ENCODE measurements at places on chromosomes 6 and 20. TPM values are rescaled to one million over a fixed set of nuclear protein-coding genes. Genes with fewer than 3 reads are reported as not detected.
A peak's percentile ranks its signal among the peaks of the same experiment; 100 is the strongest.

Gene RAET1E
- not detected for total RNA-seq

Gene CLDN20
- total RNA-seq = not detected

Gene PTCRA
- not detected for total RNA-seq

Gene RIPOR3
- total RNA-seq = 6.3 TPM

Gene SRMS
- total RNA-seq = 1.2 TPM

Gene MYMX
- not detected for total RNA-seq

Gene ATXN1
- total RNA-seq = 42.7 TPM

Gene LY6G6C
- total RNA-seq = 1.2 TPM

Gene PAK5
- total RNA-seq = not detected

- H3K36me3 ChIP-seq = no peaks in the 10 kb centered on the region
- no peak overlapping the region for H3K27ac ChIP-seq
- H3K27me3 ChIP-seq = no peaks in the 10 kb centered on the region
- H3K4me3 ChIP-seq = no peak overlapping the region
- no peaks in the 10 kb centered on the region for H3K4me1 ChIP-seq
- DNase-seq = no peak
Observed at GRCh38 chr6:106759112-106759511, 129.7 kb downstream of the QRSL1 start.

DNA sequence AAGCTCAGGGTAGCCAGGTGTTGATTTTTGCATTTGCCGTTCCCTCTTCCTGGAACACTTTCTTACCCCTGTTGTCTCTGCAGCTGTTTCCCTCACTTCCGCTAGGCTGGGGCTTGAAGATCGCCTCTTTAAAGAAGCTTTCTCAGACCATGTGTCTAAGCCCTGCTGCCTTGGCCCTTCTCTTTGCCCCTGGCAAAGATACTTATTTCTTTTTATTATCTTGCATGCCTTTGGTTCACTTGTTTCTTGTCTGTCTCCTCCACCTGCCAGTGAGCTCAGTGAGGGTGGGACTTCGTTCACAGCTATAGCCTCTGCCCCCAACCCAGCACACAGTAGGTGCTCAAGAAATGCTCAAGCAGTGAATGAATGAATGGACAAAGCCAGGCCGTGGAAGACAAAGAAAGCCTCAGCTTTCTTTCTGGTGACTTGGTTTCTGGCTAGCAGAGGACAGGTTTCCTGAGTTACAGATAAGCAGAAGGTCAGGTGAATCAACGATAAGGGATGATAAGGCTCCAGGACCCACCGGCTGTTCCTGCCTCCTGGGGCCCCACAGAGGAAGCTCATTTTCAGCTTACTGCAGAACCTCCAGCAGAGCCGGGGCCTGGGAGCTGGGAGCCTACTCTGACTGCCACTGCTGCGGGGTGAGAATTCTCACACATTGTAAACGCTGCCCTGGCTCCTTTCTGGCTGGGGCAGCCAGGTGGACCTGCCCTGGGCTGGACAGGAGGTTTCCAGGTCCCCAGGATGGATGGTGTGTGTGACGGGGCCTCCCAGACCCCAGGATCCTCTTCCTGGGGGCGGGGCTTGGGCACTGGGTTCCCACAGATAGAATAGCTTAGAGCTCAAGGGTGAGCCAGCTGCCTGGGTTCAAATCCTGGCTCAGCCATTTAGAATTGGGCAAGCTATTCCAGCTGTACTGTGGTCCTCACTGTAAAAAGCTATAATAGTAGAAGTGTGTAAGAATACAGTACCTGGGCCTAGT lies 29.8 kb downstream of the SNAI1 start:
- H3K4me1 ChIP-seq = no peaks in the 10 kb centered on the region
- H3K4me3 ChIP-seq = no peak overlapping the region
- H3K27me3 ChIP-seq = no peaks in the 10 kb centered on the region
- no peaks in the 10 kb centered on the region for H3K36me3 ChIP-seq
- DNase-seq = no peak
- no peak overlapping the region for H3K27ac ChIP-seq

DNA sequence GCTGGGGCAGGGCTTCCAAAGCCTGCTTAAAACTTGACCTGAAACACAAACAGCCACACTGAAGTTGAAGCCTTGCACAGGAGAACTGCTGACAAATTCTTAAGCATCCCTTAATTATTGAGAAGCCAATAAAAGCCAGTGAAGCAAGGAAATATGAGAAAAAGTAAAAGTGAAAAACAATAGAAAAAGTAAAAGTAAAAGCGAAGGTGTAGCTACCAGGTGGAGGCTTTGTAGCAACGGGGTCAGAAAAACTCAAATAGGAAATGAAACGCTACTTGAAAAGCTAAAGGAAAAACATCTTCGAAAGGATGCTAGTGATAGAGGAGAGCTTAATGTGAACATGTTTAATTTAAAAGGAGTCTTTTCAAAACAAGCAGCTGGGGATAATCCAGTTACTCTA lies 97.4 kb downstream of the IRF4 start:
- no peak for DNase-seq
- no peak overlapping the region for H3K27ac ChIP-seq
- no peaks in the 10 kb centered on the region for H3K36me3 ChIP-seq
- no peaks in the 10 kb centered on the region for H3K27me3 ChIP-seq
- no peak overlapping the region for H3K4me3 ChIP-seq

- no peak overlapping the region for H3K4me3 ChIP-seq
- H3K27ac ChIP-seq = no peak overlapping the region
- H3K36me3 ChIP-seq = no peaks in the 10 kb centered on the region
- peak; percentile 1 for DNase-seq
Observed at GRCh38 chr20:21607971-21608725, 94.3 kb upstream of the NKX2-2 start.

DNA sequence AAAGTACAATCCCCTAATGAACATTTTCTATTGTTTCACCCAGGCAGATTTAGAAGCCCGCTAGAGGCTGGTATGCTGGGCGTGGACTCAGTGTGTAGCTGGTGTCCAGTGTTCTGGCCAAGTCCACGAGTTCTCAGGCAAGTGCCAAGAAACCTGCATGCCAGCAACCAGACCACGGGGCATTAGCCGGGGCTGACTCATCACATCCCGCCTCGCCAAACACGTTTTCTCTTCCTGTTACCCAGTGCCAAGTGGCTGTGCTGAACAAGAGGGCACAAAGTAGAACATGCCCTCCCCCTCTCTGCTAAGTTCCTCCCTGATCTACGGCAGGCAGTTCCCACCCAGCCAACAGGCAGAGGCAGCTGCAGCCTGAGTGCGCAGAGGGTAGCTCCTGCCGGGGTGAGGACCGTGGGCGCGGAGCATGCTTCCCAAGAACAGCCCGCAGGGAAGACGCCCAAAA lies 29.6 kb downstream of the RAMACL start:
- no peaks in the 10 kb centered on the region for H3K27me3 ChIP-seq
- peak overlapping the region; percentile 88 for H3K27ac ChIP-seq
- H3K4me1 ChIP-seq = peaks cover 34% of the 10 kb centered on the region
- no peaks in the 10 kb centered on the region for H3K36me3 ChIP-seq

DNA sequence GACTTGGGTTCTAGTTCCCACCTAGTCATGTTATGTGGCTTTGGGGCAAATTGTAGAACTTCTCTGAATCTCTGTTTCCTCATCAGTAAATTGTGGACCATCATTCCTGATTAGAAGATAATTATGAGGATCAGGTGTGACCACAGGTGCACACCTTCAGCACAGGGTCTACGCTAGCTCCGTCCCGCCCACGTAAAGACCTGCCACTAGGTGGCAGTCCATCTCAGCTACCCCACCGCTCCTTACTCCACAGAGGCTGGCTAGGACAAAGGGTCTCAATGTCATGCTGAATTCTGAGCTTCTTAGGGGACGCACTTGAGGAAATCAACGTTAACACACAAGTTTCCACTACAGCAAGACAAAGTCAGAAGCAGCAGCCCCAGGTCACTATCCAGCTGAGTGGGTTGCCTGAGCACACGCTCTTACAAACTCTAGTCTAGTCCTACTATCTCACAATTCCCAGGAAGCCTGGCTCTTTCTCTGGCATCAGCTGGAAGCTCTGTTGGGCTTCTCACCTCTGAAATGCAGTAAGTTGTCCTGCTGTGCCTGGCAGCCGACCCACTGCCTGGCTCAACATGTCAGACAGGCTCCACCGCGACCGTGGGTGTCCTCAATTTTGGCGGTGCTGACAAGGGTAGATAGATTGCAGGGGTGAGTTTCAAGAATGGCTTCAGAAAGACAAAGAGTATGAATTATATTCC lies 2.0 kb upstream of the PLCG1 start:
- H3K27me3 ChIP-seq = no peaks in the 10 kb centered on the region
- no peak overlapping the region for H3K27ac ChIP-seq
- H3K4me1 ChIP-seq = peaks cover 15% of the 10 kb centered on the region
- no peaks in the 10 kb centered on the region for H3K36me3 ChIP-seq
- DNase-seq = peak; percentile 59

GRCh38 chr20:1660246-1660645 lies 2.7 kb upstream of the SIRPG start:
- H3K4me3 ChIP-seq = no peak overlapping the region
- no peaks in the 10 kb centered on the region for H3K27me3 ChIP-seq
- H3K36me3 ChIP-seq = no peaks in the 10 kb centered on the region

DNA sequence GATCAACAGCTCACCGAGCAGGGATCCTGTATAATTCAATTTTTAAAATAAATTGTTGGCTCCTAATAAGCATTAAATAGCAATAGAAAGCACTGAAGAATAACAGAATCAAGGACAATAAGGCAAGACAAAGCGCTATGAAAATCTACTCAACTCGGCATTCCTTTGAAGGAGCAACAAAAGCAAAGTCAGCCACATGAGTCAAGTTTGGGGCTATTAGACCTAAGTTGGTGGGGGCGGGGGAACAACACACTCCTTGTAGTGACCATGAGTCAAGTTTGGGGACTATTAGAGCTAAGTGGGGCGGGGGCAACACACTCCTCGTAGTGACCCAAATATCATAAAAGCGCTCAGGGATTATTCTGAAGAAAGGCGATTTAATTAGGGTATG lies 120.0 kb downstream of the FOXC1 start:
- DNase-seq = no peak
- H3K4me3 ChIP-seq = no peak overlapping the region
- H3K27me3 ChIP-seq = no peaks in the 10 kb centered on the region

DNA sequence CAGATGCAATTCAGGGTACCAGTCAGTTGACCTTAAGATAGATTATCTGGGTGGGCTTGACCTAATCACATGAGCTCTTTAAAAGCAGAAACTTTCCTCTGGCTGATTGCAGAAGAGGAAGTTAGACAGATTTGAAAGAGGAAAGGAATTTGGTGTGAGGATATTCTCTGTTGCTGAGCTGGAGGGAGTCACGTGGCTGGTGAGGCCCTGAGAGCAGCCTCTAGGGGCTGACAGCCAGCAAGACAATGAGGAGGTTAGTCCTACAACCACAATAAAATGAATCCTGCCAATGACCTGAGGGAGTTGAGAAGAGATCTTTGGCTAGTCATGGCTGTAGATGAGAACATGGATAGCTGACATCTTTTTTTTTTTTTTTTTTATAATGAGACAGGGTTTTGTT lies 87.0 kb upstream of the B3GAT2 start:
- H3K27ac ChIP-seq = no peak overlapping the region
- no peaks in the 10 kb centered on the region for H3K36me3 ChIP-seq
- peaks cover 15% of the 10 kb centered on the region for H3K27me3 ChIP-seq
- H3K4me1 ChIP-seq = no peaks in the 10 kb centered on the region
- DNase-seq = no peak

GRCh38 chr6:29737707-29738630 lies 14.7 kb downstream of the HLA-F start:
- no peak overlapping the region for H3K4me3 ChIP-seq
- H3K36me3 ChIP-seq = no peaks in the 10 kb centered on the region
- H3K27ac ChIP-seq = no peak overlapping the region

- H3K36me3 ChIP-seq = no peaks in the 10 kb centered on the region
- no peak for DNase-seq
- no peak overlapping the region for H3K4me3 ChIP-seq
- no peaks in the 10 kb centered on the region for H3K4me1 ChIP-seq
Observed at GRCh38 chr6:163955756-163956155, 541.2 kb downstream of the QKI start.

Data from PC-9 (cell line).